ENCODE measurements at places on chromosomes 11 and 22.
A peak's percentile ranks its signal among the peaks of the same experiment; 100 is the strongest.

GRCh38 chr11:31521497-31522150 is 12.1 kb downstream of the ELP4 start:
- no peak for DNase-seq

- no peak for DNase-seq
These were observed 262.2 kb upstream of the UBASH3B start for GRCh38 chr11:122393209-122393860.

GRCh38 chr11:115919341-115920091 is 415.3 kb upstream of the CADM1 start:
- DNase-seq = no peak

GRCh38 chr11:2428322-2428795 is 16.0 kb downstream of the TRPM5 start:
- peak; percentile 85 for DNase-seq

GRCh38 chr11:134879931-134880330 is 467.9 kb upstream of the B3GAT1 start:
- no peak for DNase-seq

DNA sequence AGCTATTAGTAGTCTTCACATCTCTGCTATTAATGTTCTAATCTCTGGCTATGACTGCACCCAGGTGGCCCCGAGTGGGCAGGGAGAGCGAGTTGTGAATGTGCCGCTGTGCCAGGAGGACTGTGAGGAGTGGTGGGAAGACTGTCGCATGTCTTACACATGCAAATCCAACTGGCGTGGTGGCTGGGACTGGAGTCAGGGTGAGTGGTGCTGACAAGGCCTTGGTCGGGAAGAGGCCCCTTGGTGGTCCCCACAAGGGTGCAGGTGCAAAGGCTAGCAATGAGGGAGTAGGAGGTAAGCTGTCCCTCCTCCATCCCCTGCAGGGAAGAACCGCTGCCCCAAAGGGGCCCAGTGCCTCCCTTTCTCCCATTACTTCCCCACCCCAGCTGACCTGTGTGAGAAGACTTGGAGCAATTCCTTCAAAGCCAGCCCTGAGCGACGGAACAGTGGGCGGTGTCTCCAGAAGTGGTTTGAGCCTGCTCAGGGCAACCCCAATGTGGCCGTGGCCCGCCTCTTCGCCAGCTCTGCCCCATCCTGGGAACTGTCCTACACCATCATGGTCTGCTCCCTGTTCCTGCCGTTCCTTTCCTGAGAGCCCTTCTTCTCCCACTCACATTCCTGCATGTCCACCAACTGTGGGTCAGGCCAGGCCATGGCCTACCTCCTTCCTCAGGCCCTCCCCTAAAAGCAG is 2.9 kb downstream of the IZUMO1R start:
- DNase-seq = no peak

GRCh38 chr11:76891285-76891684 is 30.6 kb downstream of the ACER3 start:
- DNase-seq = no peak

- no peak for DNase-seq
These were observed 28.5 kb upstream of the CSNK1E start for GRCh38 chr22:38345782-38346181.

GRCh38 chr11:69257838-69258658 is 35.9 kb upstream of the MYEOV start:
- DNase-seq = no peak

- peak; percentile 78 for DNase-seq
These were observed 114.1 kb downstream of the MICAL2 start for GRCh38 chr11:12224537-12224893.

GRCh38 chr22:24137595-24137994 is 43.7 kb upstream of the SUSD2 start:
- DNase-seq = no peak

GRCh38 chr11:34313099-34313517 is 44.7 kb downstream of the ABTB2 start:
- DNase-seq = no peak

DNA sequence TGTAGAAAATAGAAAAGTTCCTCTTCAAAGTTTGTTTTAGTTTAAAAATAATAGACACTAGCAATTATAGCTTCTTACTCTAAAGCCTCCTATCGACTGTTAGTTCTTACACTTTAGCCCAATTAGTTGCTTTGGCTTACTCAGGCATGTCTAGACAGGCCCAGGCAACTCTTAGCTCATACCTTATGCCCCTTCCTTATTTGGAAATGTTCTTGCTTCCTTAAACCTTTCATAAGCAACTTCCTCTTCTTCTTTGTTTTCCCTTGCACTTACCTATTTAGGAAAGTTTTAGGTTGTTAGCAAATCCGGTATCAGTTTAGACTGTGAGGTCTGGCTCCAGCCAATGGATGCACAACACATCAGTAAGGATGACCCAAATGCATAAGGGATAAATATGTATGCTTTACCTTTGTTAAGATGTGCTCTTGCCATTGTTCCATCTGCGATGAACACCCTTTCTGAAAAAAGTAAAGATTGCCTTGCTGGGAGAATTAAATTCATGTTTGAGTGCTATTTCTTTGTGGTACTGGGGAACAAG is 1277.5 kb upstream of the CNTN5 start:
- DNase-seq = no peak

- DNase-seq = no peak
These were observed 72.9 kb downstream of the CTTN start for GRCh38 chr11:70471254-70471653.

DNA sequence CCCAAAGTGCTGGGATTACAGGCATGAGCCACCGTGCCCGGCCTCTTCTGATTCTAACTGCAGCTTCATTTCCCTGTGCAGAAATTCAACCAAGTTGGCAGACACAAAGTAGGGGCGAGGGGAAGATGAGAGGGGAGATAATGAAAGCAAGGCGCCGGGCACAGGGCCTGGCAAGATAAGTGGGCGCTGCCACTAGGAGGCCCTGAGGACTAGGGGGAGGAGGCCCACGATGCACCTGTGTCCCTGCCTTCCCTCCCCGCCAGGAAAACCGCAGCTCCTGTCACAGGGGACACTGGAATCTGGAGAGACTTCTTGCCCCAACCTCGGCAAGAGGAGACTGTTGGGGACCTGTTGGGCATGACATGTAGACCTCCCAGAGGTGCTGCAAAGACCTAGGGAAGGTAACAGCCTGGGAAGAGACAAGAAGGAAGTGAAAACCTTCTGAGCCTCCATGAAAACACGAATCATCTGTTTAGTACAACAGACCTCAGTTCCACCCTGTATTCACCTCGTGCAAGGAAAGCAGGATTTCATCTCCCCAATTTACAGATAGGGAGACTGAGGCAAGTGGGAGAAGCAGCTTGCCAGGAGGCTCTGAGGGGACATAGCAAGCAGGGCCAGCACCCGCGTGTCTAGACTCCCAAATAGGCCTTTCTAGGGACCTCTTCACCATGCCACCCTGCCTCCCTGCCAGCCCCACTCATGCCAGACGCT is 3.1 kb upstream of the LGALS1 start:
- no peak for DNase-seq

GRCh38 chr22:22702237-22703202 is 58.1 kb downstream of the GGTLC2 start:
- DNase-seq = no peak

GRCh38 chr11:65378928-65379638 is 3.4 kb downstream of the SLC25A45 start:
- DNase-seq = no peak

GRCh38 chr11:61158691-61159381 is 2.4 kb downstream of the VPS37C start:
- no peak for DNase-seq

DNA sequence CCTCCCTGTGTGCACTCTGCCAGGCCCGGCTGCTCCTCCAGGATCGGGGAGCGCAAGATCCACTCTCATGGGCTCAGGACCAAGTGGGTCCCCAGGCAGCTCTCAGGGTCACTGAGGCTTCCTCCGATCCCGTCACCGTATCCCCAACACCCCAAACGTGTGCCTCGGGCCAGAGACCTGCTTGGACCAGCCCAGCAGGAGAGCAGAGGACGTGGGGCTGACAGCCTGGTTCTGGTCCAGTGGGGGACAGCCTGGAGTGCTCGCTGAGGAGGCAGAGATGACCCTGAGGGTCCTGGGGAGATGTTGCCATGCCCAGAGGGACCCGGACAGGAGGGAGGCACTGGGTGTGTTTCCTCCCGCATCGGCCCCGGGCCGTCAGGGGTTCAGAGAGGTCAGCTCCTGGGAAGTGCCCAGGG is 1402.6 kb downstream of the BRD1 start:
- DNase-seq = no peak

DNA sequence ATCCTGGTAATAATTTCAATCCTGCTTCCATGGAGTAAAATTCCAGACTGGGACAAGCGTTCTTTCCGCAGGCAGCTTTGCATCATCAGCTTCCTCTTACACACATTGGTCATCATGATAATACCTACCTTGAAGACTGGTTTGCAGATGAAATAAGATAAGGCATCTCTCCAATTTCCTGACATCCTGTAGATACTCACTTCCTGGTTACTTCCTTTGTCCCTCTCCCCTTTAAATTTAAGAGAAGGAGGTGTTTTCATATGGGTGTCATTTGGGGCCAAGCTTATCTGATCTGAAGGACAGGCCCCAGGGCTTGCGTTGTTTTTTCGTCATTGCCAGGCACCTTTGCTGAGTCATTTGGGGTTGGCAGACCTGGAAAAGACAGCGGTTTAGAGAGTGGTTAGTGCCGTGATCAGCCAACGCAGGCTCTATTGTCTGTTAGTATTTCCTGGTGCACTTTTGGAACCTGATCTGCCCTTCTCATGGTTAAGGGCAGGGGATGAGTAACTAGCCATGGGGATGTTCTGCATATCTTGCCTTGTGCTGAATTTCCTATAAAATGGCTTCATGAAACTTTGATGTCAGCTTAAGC is 24.1 kb downstream of the GRAMD1B start:
- DNase-seq = no peak

- no peak for DNase-seq
These were observed 66.2 kb downstream of the GAS2 start for GRCh38 chr11:22732588-22732987.

GRCh38 chr22:18954990-18955571 is 19.0 kb upstream of the PRODH start:
- DNase-seq = no peak

Data from activated CD4-positive, CD25-positive, alpha-beta regulatory T cell (primary cell).